ENCODE measurements at places on chromosomes 3 and 15.

- DNase-seq: no peak
These were observed 204.7 kb upstream of the CTNNB1 start for GRCh38 chr3:40994611-40995010.

- DNase-seq: no peak
These were observed 1.5 kb downstream of the CHRNA3 start for GRCh38 chr15:78619022-78619950.

- no peak for DNase-seq
These were observed 292.0 kb upstream of the SUCLG2 start for GRCh38 chr3:67946436-67946835.

DNA sequence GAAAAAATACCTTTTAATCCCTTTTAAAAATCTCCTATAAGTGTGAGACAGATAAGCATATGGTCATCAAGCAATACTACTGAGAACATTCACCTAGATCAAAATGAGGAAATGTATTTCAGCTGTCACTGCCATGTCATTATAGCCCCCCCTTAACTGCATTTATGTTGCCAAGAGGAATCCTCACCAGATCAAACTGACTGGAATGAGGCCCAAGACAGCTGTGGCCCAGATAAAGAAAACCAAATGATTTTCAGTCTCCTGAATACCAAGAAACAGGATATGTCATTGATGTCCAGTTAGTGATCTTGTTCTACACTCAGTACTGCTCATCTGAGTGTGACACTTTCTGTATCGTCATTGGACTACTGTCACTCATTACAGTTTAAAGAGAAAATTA is 35.1 kb upstream of the CPB1 start:
- no peak for DNase-seq

DNA sequence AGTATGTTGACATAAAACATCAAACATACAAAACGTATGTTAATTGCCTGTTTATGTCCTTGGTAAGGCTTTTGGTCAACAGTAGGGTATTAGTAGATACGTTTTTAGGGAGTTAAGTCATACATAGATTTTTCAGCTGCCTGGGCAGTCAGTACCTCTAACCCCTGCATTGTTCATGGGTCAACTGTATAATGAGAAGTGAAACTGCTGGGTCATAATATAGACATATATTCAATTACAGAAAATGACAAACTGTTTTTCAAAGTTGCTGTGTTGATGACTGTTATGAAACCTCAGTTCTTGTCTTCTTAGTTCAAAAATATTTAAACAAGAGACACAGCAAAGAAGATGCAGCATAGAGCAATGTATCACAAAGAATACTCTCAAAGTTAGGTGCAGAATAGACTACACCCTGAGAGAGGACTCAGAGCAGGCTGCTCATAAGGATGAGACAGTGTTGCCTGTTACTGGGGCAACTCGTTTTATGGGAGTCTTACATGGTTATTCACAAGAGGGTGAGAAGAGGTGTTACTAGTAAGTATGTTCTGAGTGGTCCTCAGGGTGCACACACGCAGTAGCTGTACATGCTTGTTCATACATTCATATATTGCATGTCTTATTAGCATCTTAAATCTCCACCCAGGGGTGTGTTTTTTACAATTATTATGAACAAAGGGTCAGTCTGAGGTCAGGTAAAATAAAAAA is 53.1 kb upstream of the ADAMTS17 start:
- no peak for DNase-seq

DNA sequence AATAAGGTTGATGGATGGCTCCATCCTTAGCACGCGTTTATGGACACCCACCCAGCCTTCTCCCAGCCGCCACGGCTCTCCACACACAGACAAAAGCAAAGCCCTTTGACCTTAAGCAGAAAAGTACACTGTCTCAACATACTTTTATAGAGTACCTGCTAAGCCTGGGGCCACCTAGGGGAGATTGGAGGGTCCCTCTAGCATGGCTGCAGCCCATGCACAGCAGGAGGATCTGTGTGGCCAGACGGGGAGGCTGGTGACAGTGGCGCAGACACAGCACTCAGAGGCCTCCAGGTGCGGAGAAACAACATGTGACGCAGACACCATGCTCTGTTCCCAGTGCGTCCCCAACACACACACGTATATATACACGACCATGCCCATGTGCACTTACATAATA is 174.9 kb downstream of the XXYLT1 start:
- DNase-seq: no peak

DNA sequence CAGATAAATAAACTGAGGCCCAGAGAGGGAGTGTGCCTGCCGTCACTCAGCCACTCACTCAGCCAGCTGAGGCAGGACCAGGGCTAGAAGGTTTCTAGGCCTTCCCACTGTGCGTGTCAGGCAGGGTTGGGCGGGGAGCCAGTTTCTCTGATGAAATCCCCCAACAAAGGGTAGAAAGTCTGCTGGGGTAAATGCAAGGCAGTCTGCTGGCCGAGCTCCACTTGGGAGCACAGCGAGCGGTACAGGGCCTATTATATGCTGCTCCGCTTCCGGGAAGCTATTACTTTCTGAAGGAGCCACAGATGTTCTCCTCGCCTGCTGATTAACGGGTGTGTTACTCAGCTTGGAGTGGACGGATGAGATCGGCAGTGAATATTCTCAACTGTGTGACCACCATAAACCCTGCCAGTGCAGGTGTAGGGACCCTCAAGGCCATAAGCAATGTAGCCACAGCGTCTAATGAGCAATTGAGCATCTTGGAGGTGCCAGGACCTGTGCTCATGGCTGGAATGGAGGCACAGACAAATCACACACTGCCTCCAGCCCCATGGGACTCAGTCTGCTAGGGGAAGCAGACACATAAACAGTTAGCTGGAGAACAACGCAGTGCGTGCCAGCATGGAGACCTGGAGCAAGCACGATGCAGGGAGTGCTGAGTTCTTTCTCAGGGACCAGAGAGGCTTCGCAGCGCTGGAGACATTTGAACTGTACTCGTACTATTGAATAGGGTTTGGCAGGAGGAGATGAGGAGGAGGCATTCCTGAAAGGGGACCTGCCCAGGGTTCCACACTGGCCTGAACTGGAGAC is 42.1 kb downstream of the CORO2B start:
- peak; percentile 98 for DNase-seq

DNA sequence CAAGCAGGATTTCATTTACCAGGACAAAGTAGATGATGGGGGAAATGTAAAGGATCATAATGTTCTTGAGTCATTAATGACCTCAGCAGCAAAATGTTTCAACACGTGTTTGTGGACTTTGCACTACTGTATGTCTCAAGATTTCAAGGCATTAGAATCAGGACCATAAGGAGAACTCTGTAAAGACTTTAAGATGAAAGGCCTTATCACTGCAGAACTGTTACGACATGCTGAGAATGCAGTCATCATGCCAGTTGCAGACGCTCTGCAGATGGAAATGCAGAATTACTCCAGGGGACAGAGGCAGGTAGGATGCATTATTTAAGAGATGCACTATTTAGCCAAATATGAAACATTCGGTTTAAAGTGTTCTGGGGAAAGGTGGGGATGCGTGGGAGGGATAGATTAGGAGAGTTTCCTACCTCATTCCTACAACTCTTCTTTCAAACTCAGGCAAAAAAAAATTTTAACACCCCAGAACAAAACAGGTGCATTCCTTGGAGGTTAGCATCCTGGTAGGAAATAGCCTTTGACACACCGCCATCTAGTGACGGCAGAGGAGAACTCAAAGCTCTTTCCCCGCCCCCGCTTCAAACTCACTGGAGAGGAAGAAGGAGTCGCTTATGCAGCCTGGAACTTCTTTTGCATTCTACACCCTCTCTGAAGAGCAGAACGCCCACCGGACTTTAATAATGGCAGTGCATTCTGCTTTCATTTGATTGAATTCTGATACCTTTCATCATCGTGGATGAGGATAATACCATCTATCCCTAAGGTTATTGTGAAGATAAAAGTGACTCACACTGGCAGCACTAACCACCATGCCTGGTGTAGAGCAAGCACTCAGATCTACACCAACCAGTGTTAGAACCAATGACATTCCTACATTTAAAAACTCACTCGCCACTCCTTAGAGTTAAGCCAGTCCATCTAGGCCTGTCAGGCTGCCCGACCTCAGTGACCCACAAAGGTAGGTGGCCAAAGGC is 43.1 kb upstream of the TOPAZ1 start:
- DNase-seq: peak; percentile 47

DNA sequence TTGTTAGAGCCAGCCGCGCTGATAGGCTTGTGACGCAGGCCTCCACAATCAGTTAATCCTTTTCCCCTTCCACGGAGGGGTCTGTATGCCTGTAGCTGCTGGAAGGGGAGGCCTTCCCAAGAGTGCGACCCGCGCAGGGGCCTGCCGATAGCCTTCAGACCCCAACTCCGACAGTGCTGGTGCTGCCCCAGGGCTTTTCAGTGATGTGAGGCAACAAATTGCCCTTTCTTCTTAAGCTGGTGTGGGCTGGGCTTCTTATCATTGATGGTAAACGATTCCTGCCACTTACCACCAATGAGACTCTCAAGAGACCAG is 143.4 kb downstream of the CHSY1 start:
- DNase-seq: no peak

- no peak for DNase-seq
These were observed 61.2 kb downstream of the SYNM start for GRCh38 chr15:99165956-99166689.

DNA sequence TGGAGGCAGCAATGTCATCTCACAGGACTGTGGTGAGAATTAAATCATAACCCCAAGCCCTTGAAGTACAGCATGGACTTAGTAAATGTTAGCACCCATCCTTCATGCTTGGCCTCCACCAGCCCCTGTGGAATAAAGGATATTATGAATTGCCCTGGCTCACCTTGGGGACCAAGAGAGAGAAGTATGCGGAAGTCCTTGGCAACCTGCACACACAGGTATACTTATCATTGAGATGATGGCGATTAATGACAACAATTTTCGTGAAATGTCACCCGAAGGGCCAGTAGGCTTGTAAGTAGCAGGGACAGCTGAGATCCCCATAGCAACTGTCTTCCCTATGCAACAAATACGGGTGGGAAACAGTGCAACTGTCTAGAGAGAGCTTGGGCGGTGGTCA is 102.0 kb downstream of the FAM43A start:
- no peak for DNase-seq

DNA sequence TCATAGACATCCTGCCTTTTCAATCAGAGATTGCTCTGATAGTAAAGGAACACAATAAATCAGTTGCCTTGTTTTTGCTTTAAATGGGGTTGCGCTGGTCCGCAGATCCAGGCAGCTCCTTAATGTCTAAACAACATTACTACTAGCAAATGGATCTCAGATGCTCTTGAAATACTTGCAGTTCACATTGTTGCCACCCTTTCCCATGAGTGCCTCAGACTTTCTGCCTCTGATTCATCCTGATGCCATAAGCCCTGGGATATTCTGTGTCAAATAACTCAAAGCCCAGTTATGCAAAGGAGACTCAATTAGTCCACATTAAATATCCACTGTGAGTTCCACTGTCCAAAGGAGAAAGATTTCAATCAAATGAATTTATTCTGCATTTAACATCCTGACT is 196.7 kb downstream of the PLCH1 start:
- DNase-seq: no peak

- DNase-seq: no peak
These were observed 200.8 kb upstream of the TMCO5A start for GRCh38 chr15:37733628-37734027.

GRCh38 chr3:42900226-42901072 is 5.5 kb upstream of the ZNF662 start:
- DNase-seq: no peak

DNA sequence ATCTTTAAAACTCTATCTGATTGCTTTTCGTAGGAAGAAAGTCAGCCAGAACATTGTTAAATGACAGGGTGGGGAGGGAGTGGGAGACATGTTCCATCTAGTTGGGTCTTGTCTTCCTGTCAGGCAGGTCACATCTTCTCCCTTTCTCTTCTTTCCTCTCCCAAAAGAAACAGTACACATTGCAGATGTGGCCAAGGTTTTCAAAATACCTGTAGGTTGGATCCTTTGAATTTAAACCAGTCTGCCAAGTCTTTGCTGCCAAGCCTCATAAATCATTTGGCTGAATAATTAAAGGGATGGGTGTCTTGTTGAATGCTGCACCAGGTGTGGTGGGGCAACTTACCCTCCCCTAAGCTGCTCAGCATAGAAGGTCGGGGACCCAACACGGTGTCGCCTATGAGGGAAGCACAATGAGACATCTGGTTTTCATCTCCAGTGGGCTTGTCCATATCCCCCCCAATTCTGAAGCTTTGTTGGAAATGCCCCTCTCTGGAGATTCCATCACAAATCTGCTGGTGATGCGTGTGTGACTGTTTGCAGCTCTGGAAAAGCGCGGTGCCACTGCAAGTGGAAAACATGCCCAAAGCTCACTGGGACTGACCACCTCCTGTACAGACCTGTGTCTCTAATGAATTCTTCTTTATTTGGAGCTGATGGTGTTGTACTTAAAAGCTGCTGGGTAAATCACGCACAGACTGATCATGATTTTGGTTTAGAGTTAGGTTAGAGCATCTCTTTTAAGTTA is 112.6 kb downstream of the FILIP1L start:
- DNase-seq: no peak

DNA sequence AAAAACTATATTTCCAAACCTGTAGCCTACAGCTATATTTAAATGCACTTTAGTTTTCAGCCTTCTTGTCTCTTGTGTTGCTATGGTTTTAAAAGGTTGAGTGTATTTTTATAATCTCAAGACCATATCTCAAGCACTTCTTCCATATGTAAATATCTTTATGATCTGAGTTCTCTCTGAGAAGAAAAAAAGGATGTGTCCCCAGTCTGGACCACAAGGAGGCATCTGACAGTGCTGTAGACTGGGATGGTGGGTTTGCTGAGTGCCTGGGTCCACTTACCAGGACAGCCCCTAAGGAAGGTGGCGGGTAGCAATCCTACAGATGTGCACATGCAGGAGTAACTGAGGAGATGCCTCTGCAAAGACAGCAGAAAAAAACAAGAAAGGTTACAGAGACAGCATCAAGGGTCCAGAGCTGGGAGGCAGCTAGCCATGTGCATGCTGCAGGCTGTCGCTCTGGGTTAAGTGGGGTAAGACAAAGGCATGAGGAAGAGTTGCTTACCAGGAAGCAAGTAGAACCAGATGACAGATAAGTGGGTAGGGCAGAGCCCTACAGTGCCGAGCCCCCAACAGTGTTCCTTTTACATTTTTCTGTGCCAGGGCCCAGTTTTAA is 70.6 kb upstream of the SNRK start:
- no peak for DNase-seq

DNA sequence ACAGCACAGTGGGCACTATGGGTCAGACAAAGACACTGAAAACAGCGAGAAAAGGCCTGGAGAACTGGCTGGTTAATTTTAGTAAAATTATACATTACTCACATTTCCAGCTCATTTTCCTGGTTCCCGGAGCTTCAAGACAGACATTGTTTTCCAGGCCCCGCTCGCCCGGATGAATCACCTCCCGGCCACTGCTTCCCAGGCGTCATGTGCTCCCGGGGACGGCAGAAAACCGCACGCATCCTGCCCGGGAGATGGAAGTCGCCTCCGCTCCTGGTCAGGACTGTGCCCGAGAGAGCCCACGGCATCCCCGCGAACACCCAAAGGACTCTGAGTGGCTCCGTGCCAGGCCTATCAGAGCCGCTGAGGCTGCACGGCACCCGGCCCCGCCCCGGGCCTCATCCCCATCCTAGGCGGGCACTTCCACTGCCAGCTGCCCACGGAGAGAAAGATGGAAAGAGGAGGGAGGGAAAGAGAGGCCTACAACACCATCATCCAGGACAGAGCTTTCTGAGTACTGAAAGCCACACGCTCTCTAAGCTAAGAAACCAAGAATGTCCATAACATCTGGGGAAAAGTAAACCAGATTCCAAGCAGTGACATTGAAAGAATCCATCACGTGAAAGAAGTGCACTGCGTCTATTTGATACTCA is 75.1 kb downstream of the VGLL4 start:
- DNase-seq: peak; percentile 85
